ENCODE measurements at places on chromosomes 3 and 15.

- no peak for DNase-seq
Measured at GRCh38 chr15:81312790-81313543, 11.0 kb downstream of the STARD5 start.

GRCh38 chr15:33135355-33135781 is 59.1 kb downstream of the FMN1 start:
- no peak for DNase-seq

DNA sequence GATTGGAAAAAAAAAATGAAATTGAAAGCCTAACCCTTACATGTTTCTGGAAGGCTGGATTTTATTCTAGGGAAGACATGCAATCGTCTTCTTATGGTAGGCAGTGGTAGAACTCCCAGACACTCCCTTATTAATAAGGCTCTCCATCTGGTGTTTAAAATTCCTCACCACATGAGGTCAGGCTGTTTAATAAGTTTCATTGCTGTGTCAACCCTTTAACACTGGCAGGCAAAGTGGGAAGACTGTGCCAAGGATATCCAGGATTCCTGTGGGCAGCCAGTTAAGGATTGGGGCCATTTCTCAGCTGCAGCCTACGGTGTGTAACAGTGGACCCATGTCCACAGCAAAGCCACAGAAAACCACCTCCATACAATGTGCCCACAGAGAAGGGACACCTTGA is 225.5 kb upstream of the CHRM5 start:
- no peak for DNase-seq

DNA sequence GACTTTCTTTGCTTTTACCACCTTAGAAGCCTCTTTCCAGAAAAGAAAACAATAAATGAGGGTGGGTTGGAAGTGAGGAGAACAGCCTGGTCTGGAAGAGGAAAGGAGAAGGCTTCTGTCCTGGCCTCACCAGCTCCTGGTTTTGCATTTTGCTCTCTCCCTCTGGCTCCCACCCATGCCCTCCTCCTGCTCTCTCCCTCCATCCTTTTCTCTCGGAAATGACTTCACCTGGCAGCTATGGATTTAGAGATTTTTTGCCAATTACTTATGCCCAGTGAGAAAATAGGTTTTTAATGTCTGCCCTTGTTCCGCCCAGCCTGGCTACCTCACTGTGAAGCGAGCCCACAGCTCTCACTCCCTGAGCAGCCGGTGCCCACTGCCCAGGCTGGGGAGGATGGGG is 77.9 kb upstream of the NTRK3 start:
- no peak for DNase-seq

DNA sequence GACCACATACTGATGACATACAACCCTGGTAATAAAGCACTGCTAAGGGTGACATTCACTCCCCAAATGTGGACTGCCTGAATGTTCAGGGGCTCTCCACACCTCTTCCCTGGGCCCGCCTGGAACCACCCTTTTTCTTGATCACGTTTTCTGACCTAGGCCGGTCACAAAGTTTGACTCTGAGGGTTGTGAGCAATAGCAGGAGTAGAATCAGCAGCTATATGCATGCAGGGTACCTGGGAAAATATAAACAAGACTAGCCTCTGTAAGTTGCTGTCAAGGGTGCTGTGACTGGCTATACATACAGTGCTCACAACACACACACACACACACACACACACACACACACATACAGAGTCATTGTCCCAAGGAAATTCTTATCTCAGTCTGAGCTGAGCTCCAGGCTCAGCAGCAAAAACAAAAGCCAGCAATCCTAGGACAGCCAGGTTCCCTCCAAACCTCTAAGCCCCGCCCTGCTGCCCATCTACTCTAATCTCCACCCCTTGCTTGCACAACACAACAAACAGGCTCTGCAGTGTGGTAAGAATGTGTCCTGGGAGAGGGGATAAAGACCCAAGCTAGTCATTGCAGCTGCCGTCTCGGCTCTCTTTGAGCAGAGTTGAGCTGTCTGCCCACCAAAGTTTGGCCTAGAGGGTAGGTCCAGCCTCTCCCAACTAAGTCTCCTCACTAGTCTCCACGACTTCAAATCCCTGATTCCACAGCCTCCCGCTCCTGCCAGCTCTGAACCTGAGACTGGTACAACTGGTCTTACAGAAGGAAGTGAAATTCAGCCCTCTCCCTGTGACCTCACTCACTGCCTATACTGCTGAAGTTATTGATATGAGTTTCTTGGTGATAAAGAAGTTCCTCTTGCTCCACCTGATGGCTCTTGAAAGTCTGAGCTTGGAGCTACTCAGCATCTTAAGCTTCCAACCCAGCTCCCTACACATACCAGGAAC is 2.2 kb downstream of the BMF start:
- DNase-seq, result no peak

DNA sequence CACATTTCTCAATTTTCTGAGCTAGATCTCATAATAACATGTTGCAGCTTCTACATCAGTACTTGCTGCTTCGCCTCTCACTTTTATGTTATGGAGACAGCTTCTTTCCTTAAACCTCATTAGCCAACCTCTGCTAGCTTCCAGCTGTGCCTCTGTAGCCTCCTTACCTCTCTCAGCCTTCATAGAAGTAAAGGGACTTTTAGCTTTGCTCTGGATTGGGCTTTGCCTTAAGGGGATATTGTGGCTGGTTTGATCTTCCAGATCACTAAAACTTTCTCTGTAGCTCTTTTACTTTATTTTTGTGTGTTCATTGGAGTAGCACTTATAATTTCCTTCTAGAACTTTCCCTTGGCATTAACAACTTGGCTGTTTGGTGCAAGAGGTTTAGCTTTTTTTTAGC is 150.1 kb downstream of the ATG7 start:
- DNase-seq, result no peak

GRCh38 chr3:165195640-165196576 is at the start of gene SLITRK3:
TSS of gene SLITRK3 (minus strand) at chr3:165196384. CDS start at chr3:165190830, 5,554 bp downstream.
- no peak for DNase-seq
